Midbrain (tissue), 1 donor: ENCODE measurements at places on chromosomes 16 and 17.
A peak's percentile ranks its signal among the peaks of the same experiment; 100 is the strongest.

DNA sequence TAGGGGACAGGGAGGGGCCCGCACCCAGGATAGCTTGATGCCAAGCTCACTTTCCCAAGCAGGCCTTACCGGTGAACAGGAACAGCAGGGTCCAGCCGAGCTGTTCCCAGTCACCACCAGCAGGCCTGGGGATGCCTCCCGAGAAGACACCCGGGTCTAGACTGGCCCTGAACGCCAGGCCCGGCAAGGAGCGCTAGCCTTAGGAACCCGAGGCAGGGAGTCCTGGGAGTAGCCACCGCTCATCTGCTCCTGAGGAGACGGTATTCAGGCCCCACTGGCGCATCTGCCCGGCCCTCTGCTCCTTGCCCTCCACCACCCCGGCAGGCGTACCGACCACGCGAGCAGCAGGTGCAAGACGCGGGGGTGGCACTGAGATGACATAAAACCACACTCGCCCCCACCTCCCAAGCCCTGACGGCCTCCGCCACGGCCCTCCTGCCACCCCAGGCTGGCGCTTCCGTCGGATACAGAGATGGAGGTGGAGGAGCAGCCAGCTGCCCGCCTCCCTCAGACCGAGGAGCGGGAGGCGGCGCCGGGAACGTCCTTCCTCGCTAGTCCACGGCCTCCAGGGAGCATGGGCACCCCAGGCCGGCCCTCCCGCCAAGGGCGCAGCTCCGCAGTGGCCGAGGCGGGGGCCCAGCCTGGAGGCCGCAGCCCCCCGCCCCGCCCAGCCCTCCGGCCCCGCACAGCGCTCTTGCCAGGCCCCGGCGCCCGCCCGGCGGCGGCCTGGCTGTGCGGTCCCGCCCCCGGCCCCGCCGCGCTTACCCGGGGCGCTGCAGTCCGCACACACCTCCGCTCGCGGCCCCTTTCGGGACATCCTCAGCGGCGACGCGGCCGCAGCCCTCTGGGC, 661 bp downstream of the GIT1 start:
- peak; percentile 22 for DNase-seq

DNA sequence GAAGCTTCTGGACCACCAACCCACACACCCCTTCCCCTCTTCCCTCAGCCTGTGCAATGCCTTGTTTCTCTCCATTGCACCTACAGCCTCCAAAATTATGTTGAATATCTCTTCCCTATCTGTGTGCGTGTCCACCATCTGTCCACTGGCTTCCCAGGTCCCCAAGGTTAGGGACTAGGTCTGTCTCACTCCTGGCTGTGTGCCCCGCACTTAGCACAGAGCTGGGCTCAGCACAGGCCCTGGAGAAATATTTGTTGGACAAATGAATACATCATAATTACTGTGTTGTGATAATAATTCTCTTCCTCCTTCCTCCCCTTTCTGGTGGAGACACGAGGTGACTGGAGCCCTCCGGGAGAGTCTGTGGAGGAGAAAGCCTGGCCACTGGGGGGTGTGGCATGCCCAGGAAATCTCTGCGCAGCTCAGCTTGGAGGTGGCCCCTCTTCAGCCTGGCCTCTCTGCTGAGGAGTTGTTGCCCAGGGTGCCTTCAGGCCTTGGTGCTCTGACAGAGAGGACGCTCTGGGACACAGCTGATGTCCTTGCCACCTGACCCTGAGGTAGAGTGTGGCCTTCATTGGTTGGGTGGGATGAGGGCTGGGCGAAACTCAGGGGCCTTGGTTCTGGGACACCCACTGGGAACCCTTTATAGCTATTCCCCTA, 3.3 kb upstream of the BRD7 start:
- DNase-seq, result peak; percentile 73

GRCh38 chr17:38443356-38444031, 15.2 kb downstream of the ARHGAP23 start:
- no peak for DNase-seq

DNA sequence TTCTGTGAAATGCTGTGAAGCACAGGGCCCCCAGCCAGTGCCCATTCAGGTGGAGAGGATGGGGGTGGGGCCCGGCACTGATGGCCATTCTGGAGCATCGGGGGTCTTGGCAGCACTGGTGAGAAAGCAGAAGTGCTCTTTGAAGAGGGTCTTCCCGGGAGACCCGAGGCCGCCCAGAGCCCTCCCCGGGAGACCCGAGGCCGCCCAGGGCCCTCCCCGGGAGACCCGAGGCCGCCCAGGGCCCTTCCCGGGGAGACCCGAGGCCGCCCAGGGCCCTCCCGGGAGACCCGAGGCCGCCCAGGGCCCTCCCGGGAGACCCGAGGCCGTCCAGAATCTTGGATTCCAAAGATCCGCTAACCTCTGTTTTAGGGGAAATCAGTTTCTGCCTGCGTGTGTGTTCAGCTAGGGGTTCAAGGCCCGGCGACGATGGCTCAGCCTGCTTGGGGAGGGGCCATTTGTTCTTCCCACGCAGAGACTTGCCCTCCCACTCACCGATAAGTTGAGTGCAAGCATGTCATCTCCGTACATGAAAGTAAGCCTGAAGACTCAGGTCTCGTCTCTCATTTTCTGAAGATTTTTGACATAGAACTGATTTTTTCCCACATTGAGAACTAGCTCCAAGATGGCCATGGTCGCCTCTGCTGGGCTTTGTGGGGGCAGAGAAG, 35.2 kb upstream of the CAPN15 start:
- no peak for DNase-seq

DNA sequence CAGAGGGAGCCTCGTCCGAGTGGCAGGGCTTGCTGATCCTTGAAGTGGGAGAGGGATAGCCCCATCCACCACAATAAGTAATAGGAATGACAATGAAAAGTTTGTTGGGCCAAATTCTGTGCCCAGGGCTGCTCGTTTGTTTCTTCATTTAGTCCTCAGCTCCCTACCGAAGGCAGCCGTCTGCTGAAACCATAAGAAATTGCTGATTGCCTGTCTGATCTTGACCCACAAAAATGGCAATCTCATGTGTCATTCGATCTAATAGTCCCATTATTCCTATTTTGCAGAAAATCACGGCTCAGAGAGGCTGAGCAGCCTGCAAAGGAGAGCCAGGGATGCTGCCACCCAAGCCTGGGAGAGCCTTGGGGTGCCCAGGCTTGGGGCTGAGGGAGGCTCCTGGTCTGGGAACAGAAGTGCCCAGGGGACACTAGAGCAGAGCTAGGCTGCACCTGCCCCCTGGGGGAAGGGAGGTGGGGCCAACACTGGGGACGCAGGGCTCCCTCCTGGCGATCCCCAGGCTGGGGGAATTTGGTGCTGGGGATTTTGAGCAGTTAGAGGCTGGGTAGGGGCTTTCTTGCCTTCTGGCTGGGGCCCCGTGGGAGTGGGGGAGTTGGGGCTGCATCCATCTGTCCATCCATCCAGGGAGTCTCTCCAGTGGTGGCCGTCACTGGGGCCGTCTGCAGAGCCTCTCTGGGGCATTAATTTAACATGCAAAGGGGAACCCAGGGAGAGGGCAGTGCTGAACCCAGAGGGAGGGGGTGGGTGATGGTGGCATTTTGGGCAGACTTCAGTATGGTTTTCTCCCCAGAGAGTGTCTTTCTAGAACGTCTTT, 53.5 kb downstream of the SOCS1 start:
- DNase-seq, result no peak

- no peak for DNase-seq
Measured at GRCh38 chr17:5598457-5598856, 14.1 kb upstream of the NLRP1 start.

- no peak for DNase-seq
Measured at GRCh38 chr16:21268236-21268635, 9.9 kb downstream of the CRYM start.

DNA sequence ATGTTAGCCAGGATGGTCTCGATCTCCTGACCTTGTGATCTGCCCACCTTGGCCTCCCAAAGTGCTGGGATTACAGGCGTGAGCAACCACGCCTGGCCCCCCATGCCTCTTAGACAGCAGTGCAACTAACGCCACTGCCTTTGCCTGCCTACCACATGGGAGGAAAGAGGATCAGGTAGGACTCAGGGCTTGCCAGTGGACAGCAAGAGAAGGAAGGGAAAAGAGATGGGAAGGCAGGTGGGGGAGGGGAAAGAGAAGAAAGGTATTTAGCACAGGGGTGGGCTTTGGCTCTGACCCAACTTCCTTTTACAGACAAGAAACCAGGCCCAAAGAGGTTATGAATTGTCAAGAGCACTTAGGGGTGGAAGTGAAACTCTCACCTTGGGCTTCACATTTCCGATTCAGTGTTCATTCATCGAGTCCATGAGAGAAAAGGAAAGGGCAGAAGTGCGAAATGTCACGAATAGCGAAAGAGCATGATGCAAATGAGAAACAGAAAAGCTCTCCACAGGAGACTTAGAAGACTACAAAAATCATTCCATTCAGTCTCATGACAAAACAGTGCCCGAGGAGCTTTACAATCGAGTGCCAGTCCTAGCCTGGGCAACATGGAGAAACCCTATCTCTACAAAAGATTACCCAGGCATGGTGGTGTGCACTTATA, 36.4 kb downstream of the CDK5R1 start:
- no peak for DNase-seq

GRCh38 chr16:86836503-86837129, 258.3 kb downstream of the FOXL1 start:
- DNase-seq, result no peak

- peak; percentile 21 for DNase-seq
Measured at GRCh38 chr16:87855852-87856715, 13.2 kb downstream of the SLC7A5 start.

DNA sequence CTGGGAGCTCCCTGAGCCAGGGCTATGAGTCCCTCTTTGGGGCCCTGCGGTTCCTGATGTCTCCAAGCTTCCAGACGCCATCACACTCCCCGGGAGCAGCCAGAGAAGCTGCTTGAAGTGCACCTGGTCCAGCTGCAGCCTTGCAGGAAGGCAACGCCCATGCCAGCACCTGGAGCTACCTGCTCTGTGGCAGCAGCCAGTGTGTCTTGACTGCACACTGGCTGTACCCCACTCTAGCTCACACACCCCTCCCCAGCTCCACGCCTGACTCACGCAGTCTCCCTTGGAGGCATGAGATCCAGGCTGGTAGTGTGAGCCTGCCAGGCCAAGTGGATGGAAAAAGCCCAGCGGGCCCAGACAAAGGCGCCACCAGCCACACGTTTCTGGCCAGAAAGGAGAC, 63.3 kb downstream of the USP32 start:
- DNase-seq, result no peak

DNA sequence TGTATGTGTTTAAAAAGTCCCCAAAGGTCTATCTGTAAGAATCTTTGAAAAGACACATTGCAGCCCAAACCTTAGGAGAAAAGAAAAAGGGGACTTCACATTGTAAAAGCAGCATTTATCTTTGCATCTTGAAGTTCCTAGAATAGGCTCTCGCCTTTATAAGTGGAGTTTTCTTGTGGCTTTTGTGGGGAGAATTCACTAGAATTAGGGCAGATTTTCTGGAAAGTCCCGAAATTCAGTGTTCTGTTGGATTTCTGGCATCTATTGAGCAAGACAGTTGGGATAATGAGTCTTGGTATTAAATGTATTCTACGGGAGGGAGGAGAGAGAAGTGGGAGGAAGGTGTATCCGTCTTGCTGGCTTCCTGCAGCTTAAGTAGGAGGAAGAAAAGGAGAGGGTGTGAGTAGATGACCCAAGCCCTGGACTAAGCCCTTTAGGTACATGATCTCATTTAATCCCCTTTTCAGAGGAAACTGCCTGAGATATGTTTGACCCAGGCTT, 62.6 kb downstream of the PRKCA start:
- no peak for DNase-seq

DNA sequence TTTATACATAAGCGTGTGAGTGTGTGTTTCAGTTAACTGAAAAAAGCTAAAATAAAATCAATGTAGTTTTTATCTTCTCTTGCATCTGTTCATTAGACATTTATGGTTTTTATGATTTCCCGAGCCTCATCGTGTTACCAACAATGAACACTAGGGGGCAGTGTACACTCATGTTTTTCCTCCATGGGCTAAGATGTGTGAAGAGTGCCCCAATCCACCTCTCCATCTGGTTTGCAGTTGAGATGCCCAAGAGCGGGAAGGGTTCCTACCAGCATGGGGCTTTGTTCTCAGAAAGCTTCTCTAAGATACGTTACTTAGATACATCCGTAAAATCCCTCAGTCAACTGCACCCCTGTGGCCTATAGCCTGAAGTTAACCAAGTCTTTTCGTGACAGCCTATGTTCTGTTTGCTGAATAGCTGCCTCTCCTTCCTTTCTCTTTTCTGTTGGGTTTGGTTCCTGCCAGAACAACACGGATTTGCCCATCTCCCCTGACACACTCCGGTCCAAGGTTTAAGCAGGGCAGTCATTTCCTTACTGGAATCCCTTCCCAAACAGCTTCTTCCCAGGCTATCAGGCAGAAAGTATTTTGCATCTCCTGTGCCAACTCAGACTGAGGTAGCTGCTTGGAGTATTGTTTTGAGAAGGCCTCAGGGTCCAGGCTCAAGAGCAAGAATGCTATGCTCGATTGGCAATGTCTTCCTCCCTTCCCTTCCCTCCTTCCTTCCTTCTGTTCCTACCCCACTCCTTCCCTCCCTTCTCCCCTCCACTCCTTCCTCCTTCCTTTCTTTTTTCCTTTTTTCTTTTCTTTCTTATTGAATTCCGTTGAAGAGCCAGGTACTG, 12.9 kb upstream of the ELAC2 start:
- DNase-seq, result peak; percentile 52

GRCh38 chr17:52145476-52145875, 13.0 kb downstream of the CA10 start:
- no peak for DNase-seq

DNA sequence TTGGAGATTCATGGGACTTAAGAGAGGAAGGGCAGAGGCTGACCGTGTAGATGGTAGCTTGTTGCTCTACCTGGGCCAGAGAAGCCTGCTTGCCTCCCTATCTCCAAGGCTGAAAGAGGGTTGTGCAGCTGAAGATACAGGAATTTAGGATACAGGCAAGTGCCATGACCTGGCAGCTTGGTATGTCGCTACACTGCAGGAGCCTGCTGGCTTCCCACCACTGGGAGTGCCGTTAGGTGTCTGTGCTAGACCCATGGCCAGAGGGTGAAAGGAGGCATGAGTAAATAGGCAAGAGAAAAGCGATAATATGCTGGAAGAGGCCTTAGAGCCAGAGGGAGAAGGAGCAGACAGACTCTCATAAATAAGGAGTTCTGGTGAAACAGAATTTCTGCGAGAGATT, 10.6 kb downstream of the NAA60 start:
- no peak for DNase-seq

DNA sequence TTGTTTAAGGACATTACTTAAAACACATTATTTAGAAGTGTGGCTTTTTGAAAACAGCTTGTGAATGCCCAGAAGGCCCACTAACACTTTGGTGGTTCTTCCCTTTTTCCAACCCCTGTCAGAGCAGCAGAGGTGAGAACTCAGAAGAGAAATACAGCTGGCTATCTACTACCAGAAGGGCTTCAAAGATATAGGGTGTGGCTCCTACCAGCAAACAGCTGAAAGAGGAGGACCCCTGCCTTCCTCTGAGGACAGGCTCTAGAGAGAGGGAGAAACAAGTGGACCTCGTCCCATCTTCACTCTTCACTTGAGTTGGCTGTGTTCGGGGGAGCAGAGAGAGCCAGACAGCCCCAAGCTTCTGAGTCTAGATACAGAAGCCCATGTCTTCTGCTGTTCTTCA, 6.9 kb upstream of the RAPGEFL1 start:
- DNase-seq, result no peak

GRCh38 chr17:3912827-3913226, 3.4 kb downstream of the P2RX1 start:
- DNase-seq, result no peak
